ENCODE measurements at places on chromosomes 2 and 18.

DNA sequence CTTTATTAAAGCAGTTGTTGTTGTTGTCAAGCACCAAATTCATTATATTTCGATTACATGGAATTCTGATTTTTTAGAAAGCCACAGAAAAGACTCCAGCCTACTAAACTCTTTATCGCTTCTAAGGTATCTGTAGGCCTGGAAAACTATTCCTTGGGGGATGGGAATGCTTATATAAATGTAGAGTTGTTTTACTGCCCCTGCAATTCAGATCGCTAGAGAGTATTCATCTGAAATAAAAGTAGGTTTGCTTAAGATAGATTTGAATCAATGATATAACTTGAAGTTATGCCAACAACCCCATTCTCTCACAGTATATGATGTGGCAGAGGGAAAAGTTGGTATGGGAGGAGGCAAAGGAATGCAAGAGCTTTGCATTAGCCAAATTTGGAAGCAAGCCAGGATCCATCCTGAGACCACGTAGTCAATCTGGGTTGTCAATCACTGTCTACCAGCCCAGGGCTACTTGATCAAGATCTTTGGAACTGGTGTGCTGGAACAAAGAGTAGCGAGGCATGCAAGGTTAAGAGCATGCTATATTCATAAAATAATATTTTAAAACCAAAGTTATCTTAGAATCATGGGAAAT is 95.9 kb downstream of the LYPD6B start:
- DNase-seq = no peak

DNA sequence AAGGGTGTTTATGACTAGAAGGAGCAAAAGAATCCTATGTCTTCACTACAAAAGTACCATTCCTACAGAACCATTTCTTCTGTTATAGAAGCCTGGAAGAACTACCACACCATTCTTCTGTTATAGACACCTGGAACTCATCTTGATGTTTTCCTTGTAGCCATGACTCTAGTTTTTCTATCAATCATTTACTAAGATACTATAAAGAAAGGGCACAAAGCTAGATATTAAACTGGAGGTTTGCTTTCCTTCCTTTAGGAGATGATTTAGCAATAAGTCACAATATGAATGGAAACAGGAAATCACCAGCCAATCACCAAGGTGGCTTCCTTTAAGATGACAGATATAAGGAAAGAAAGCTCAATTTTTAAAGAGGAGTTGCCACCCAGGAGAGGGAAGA is 100.3 kb upstream of the NEUROD1 start:
- DNase-seq = no peak

DNA sequence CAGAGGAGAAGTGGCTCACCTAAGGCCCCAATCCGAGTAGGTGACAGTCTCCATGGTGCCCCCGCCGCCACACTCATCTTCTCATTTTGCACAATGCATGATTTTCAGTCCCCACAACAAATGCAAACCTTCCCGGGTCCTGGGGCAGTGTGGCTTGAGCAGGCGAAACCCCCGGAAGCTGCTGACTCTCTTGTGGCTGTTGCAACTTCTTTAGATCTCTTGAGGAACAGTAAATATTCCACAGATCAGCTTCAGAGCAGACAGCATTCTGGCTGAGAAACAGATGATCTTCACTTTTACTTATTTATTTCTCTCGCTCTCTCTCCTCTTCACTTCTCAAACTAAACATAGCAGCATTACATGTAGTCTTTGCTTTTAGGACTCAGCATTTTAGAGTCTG is 51.9 kb downstream of the ASAP2 start:
- DNase-seq = no peak

DNA sequence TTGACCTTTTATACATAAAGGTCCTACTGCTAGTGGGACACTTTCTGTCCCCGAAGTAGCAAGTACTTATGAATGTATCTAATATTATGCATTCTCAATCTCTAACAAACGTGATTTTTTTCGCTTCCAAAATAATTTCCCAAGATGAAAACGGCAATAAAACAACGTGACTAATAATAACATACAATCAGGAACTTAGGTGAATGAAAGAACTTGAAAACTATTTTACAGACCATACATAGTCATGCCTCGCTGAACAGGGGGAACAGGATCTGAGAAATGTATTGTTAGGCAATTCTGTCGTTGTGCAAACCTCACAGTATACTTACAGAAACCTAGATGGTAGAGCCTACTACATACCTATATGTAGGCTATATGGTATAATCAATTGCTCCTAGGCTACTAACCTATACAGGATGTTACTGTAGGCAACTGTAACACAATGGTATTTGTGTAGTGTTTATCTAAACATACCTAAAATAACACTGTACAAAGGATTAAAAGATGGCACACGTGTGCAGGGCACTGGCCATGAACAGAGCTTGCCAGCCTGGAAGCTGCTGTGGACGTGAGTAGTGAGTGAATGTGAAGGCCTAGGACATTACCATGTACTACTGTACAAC is 2.5 kb downstream of the RTN4 start:
- DNase-seq = no peak

DNA sequence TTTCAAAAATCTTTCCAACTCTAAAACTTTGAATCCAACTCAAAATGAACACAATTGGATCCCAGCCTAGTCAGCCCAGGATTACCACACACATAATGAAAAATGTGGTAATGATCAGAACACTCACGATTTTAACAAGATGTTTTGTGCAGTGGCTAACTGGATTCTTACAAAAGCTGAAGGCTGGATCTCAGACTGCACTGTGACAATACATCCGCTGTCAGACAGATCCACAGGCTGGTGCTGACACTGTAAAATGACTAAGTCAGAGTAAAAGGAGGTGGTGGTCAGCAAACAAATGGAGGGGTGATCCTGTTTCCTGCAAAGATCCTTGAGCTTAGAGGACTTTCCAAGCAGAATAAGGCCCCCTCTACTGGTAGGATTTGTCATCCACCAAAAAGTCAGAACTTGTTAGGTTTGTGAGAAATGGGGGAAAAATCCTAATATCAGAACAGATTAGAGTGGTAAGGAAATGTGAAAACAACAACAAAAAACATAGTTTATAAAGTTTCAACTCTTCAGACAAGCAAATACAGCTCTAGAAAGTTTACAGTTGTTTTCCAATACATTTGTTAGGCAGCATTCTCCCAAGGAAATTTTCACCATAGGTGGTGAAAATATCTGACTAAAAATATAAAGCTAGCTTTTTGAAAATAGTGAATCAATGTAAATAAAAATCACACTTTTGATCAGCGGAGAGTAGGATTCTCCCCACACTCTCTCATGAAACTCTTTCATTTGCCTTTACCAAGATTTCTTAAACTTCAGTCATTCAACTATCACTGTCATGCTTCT is 211.9 kb downstream of the AGPS start:
- no peak for DNase-seq
